ENCODE measurements at places on chromosomes 7 and 10.
A peak's percentile ranks its signal among the peaks of the same experiment; 100 is the strongest.

GRCh38 chr7:127047521-127047920 lies 205.2 kb downstream of the GRM8 start:
- no peak for DNase-seq

DNA sequence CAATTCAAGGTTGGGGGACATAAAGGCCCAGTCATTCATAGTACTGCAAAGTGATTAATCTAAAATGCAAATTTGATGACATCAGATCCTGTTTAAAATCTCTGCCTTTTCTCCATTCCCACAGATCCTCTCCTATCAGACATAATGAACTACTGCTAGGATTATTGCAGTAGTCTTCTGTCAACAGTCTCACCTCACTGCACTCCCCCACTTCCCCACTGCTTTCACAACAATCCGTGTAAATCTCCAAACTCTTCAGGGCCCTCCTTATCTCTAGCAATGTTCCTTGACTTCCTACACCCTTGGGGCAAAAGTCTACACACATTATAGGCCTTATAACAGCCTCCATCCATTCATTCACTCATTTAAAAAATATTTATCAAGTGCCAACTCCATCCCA lies 112.4 kb downstream of the KBTBD2 start:
- no peak for DNase-seq

GRCh38 chr7:31126976-31127375 lies 74.9 kb downstream of the ADCYAP1R1 start:
- no peak for DNase-seq

GRCh38 chr7:100965045-100965722 lies 4.2 kb upstream of the MUC12 start:
- DNase-seq = peak; percentile 41

DNA sequence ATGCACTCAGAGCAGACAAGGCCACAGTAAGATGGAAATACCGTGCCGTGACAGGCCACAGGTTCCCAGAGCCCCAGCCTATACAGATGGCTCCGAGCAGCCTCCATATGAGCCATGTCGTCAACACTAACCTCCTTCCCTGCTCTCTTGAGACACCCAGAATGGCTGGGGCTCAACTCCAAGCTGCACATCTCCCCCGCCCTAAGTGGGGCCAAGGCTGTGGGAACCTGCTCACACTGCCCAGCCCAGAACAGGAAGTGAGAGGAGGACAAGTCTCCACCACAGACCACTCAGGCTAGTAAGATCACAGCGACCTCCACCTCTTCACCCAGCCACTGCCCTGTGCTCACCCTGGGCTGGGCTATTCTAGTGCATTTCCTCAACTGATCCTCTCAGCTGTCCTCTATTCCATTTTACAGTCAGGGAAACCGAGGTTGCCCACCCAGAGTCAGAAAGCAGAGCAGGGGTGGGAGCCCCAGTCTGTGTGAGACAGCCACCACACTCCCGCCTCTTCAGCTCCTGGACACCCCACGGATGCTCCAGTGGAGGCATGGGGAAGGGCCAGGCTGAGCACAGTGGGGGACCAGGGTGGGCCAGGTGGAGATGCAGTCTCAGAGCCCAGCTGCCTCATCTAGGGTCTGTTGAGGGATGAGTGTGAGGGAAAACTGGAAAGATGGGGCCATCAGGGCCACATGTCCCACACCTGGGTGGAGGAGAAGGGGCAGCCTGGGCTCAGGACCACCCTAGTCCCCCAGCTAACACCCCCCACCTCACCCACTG lies 11.6 kb downstream of the GRID1 start:
- DNase-seq = no peak

GRCh38 chr10:119608316-119609155 lies 11.8 kb upstream of the TIAL1 start:
- peak; percentile 67 for DNase-seq

DNA sequence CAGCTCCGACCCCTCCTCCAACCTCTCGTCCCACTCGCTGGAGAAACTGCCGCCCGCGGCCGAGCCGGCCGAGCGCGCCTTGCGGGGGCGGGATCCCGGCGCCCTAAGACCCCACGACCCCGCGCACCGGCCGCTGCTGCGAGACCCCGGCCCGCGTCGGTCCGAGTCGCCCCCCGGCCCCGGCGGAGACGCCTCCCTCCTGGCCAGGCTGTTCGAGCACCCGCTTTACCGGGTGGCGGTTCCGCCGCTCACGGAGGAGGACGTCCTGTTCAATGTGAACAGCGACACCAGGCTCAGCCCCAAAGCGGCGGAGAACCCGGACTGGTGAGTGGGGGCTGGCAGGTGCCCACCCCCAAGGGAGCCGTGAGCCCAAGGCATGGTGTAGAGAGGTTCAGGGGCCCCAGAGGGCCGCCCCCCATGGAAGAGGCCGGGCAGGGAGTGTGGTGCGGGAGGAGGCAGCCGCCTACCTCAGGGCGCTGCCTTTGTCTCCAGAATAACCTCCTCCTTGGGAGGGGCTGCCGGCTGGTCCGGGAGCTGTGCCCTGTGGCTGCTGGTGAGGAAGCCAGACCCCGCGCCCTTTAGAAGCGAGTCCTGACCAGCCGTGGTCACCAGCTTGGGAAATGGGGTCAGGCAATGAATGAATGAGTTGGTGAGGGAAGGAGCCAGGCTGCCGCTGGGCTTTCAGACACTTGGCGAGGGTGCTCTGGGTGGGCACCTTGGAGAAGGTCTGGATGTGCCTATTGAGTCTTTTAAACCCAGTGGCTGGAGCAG lies 1.3 kb downstream of the FAM20C start:
- DNase-seq = peak; percentile 70

DNA sequence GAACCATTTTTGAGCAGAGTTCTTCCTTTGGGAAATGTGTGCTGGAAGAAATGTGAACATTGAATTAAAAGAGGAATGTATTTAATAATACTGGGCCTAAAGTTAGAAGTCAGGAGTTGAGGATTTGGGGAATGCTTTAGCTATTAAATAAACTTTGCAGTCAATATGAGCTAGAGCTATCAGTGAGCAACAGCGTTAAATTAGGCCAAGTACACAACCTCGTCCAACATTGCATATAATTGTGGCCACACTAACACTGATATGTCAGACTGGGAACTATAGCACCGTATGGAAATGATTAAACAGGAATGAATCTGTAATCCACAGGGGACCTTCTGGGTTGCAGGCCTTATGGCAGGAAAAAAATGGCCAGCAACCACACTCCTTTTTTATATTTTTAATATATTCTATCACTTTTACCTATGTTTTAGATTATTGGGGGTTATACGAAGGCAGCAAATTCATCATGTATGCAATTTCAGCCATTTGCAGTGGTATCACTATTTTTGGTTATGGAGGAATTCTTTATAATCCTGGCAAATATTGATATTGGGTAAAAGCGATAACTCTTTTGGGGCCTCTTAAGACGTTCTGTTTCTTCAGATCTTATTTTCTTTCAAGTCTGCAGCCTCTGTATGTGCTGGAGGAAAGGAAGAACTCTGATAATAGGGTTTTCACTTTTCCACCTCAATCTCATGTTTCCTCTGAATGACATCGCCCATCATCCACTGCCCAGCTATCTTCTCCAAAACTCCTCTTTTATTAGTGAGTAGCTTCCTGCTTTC lies 236.3 kb upstream of the PLXDC2 start:
- peak; percentile 15 for DNase-seq

- peak; percentile 43 for DNase-seq
These were observed 7.8 kb upstream of the ZNF853 start for GRCh38 chr7:6607651-6608051.

- no peak for DNase-seq
These were observed 120.5 kb downstream of the WDR11 start for GRCh38 chr10:120971671-120972070.

DNA sequence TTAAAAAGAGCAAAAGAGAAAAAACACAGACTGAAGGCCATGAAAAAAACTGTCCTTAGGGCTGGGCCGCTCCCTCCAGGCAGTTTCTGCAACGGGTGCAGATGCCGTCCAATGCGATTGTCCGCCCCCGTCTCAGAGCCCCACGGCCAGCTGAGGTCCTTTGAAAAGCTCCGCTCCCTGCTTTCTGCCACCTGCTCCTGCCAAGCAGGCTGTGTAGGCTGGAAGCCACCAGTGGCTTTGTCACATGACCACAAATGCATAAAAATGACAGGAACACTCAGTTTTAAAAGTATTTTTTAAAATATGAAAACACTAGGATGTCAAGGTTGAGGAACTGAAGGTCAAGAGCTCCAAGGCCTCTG lies 71.7 kb downstream of the AMZ1 start:
- DNase-seq = no peak

DNA sequence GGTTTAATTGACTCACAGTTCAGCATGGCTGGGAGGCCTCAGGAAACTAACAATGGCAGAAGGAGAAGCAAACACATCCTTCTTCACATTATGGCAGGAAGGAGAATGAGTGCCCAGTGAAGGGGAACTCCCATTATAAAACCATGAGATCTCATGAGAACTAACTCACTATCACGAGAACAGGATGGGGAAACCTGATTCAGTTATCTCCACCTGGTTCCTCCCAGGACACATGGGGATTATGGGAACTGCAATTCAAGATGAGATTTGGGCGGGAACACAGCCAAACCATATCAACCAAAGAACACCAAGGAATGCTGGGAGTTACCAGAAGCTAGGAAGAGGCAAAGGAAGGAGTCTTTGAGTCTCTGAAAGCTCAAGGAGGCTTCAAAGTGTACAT lies 94.3 kb downstream of the IPMK start:
- no peak for DNase-seq

GRCh38 chr10:12196531-12197211 lies 683 bp downstream of the CDC123 start:
- no peak for DNase-seq

- DNase-seq = no peak
These were observed 139.6 kb downstream of the CDH23 start for GRCh38 chr10:71536332-71536731.

Measured in SK-N-SH (cell line).